Coronary artery (tissue), 2 donors: ENCODE measurements at places on chromosomes 2 and 18.

- DNase-seq: no peak
These were observed 25.0 kb downstream of the CELF4 start for GRCh38 chr18:37540424-37541138.

DNA sequence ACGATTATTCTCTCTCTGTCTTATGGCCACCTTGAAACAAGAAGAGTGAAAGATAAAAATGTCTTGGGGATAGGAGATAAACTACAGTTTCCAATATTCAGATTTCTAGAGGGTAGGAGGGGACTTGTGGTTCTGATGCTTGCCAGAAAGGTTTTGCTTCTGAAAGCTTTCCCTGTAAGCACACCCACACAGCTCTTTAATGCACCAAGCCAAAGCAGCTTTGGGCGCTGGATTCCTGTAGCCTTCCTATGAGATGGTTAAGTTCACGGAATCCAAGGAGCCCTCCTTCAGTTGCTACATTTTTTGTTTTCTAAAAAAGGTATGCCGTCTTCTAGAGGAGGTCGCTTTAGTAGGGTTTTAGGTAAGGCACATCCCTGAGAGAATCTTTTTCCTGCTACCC lies 4.9 kb downstream of the LRRTM1 start:
- no peak for DNase-seq

DNA sequence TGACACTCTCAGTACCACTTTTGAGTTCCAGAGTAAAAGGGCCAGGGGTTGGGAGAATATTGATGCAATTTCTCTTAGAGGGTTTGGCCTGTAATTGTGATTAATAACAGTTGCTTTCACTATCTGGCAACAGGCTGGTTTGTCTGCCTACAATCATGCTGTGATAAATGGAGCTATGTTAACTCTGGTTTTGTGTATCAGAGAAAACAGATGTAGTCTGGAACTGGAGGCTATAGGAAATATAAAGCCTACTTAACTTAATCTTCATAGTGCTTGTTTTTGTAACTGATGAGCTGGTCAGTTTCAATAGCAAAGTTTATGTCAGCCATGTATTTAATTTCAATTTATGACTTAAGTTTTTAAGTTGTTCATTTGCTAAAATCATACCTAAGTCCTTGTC lies 138.0 kb downstream of the AGPS start:
- DNase-seq: no peak

- no peak for DNase-seq
These were observed 2.1 kb downstream of the C2orf81 start for GRCh38 chr2:74419345-74419744.

GRCh38 chr2:14654835-14655282 lies 22.3 kb downstream of the LRATD1 start:
- DNase-seq: no peak

GRCh38 chr2:39567507-39567906 lies 98.2 kb upstream of the TMEM178A start:
- no peak for DNase-seq

DNA sequence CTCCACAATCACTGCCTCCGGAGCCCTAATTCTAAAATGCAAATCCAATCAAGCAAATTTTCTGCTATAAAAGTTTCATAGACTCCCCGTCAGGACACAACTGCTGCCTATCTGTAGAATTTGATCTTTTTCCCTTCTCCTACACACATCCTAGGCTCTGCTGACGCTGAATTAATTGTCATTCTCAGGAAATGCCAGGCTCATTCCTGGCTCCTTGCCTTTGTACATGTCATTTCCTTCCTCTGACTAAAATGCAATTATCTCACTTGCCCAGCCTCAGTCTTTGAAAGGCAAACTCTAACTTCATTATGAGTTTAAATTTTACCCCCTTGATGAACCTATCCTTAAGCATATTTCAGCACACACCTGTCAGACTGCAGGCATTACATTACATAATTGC lies 844.9 kb upstream of the CRIM1 start:
- no peak for DNase-seq

- DNase-seq: no peak
These were observed 20.2 kb upstream of the MRO start for GRCh38 chr18:50839996-50840395.

- no peak for DNase-seq
These were observed 27.2 kb upstream of the BBS5 start for GRCh38 chr2:169452080-169452479.

GRCh38 chr2:222904557-222905258 lies 43.9 kb downstream of the ACSL3 start:
- DNase-seq: no peak

GRCh38 chr2:107334306-107334705 lies 448.3 kb upstream of the ST6GAL2 start:
- no peak for DNase-seq

- DNase-seq: no peak
These were observed 11.8 kb downstream of the ALS2 start for GRCh38 chr2:201768918-201769317.

GRCh38 chr2:120819720-120820210 lies 84.1 kb downstream of the GLI2 start:
- no peak for DNase-seq

DNA sequence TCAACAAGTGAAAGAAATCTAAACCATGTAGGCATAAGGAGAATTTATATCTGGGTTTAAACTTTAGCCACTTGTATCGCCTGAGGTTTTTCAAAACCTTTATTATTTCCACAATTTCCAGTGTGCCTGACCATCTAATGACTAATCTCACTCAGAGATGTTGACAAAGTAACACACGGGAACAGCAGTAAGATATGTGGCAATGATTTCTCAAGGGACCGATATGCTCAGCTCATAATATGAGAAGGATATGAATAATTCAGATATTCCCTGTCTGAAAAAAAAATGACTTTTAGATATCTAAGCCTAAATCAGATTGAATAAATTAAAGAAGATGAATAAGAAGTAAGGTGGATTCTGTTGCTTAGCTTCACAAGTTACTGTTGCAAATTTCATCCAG lies 43.5 kb downstream of the TMEM163 start:
- DNase-seq: no peak

GRCh38 chr2:128277961-128278681 lies 40.5 kb downstream of the HS6ST1 start:
- DNase-seq: peak; percentile 53

GRCh38 chr2:54960164-54960563 lies 90.1 kb downstream of the RTN4 start:
- DNase-seq: no peak

GRCh38 chr2:101827246-101827645 lies 129.7 kb downstream of the MAP4K4 start:
- DNase-seq: no peak

DNA sequence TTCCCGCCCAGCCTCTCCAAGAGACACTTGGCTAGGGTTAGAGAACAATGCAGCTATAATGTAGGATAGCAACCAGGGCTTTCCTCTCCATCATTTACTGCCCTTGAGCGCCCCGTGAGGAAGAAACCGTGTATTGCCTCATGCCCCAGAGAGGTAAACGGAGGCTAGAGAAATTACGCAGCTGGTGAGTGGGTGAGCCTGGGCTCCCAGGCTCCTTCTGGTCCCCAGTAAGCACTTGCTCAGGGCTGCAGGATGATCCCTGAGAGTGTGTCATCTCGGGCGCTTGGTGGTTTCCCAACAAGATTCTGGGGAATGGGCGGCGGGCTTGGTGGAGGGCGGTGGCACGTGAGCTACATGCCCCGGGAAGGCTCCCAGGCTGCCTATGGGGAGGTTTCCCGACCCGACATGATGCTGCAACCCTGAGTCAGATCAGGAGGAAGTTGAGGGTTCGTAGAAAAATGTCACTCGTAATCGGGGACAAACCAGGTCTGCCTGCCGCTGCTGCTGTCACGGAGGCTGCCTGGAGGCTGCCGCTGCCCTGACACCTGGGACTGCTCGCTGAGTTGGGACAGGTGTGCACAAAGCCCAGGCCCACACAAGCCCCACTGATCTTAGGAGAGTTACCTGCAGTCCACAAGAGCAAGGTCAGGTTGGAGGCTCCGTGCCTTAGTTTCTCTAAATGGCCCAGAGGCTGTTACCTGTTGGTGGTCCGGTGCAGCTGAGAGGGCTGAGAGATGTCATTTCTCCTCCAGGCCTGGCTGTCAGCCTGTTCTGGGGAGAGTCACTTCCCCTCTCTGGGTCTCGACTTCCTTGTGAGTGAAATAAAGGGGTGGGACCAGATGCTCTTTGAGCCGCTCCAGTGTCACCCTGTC lies at the start of gene GPR55:
Gene GPR55 (minus strand): TSS at position 773 of the 872 bp plus-strand sequence. CDS start 14,280 bp downstream, outside the sequence.
- DNase-seq: peak; percentile 64

DNA sequence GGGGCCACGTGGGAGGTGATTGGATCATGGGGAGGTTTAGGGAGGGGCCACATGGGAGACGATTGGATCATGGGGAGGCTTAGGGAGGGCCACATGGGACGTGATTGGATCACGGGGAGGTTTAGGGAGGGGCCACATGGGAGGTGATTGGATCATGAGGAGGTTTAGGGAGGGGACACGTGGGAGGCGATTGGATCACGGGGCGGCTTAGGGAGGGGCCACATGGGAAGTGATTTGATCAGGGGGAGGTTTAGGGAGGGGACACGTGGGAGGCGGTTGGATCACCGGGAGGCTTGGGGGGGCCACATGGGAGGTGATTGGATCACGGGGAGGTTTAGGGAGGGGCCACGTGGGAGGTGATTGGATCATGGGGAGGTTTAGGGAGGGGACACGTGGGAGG lies 22.5 kb upstream of the SALL3 start:
- no peak for DNase-seq

DNA sequence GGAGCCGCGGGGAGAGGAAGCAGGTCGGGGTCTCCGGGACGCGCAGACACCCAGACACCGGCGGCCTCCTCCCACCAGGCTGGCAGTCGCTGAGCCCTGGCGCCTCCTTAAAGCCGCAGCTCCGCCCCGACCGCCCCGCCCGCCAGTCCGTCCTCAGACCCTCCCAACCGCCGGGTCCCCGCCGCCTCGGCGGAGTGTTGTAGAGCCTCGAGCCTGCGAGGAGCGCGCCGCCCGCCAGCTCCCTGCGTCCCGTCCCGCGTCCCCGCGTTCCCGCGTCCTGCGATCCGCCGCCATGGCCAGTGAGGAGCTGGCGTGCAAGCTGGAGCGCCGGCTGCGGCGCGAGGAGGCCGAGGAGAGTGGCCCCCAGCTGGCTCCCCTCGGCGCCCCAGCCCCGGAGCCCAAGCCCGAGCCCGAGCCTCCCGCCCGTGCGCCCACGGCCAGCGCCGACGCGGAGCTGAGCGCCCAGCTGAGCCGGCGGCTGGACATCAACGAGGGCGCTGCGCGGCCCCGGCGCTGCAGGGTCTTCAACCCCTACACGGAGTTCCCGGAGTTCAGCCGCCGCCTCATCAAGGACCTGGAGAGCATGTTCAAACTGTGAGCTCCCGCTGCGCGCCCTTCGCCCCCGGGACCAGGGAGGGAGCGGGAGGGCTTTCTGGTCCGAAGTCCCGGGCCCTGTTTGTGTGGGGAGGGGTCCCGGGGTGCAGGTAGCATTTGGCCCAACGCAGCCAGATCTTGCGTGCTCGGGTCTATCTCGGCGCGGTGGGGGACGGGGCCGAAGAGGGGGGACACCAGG lies at the start of gene EFHD1:
Gene EFHD1 (plus strand): TSS at position 192 of the 793 bp plus-strand sequence. CDS start 101 bp downstream, at position 293.
- DNase-seq: peak; percentile 89
